ENCODE measurements at places on chromosomes 11 and 22.

- no peak for DNase-seq
These were observed 359.5 kb downstream of the SHANK2 start for GRCh38 chr11:70892889-70893288.

- no peak for DNase-seq
These were observed 673 bp upstream of the SCUBE2 start for GRCh38 chr11:9092072-9092471.

- DNase-seq = no peak
These were observed at the start of gene TPH1 for GRCh38 chr11:18046116-18046777. TPH1 (minus strand) TSS chr11:18046269; CDS start chr11:18040762, 5,507 bp downstream.

DNA sequence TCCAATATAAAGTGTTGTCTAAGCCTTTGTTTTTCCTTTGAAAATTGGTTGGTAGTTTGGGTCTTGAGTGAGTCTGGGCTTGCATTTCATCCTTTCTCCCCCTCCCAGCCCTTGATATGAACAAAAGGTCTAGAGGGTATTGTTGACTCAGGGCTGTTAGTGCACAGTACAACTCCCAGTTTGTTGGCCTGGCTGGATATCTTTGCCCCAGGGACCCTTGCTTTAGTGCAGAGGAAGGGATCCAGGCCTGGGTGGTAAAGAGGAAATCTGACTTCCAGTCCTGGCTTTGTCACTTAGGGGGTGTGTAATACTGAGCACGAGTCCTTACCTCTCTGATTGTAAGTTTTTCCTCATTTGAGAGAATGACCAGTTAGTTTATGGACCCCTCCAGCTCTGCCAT lies 330.4 kb downstream of the TMEM135 start:
- DNase-seq = no peak

- no peak for DNase-seq
These were observed at the start of gene MMP8 for GRCh38 chr11:102724904-102725500. MMP8 (minus strand) TSS chr11:102724954; CDS start chr11:102724855, 99 bp downstream.

DNA sequence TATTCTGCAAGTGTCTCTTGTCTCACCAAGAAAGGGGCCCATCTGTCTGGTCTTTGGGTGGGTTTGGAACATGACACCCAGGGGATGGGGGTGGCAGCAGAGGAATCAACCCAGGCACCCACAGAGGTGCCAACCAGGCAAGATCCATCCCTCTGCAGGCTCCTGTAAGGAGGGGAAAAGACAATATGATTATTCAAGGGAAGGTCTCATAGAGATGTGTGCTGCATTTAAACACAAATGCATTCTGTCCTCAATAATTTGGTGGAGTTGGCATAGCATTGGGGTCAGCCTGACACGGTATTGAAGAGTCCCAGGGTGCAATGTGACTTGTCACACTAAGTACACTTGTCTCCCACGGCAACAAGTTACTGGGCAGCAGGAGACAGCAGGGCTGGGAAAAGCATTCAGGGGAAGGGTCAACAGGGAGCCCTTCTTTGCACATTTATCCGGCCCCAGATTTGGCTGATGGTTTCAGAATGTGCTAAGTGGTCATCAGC lies 33.1 kb upstream of the SPON1 start:
- DNase-seq = no peak

DNA sequence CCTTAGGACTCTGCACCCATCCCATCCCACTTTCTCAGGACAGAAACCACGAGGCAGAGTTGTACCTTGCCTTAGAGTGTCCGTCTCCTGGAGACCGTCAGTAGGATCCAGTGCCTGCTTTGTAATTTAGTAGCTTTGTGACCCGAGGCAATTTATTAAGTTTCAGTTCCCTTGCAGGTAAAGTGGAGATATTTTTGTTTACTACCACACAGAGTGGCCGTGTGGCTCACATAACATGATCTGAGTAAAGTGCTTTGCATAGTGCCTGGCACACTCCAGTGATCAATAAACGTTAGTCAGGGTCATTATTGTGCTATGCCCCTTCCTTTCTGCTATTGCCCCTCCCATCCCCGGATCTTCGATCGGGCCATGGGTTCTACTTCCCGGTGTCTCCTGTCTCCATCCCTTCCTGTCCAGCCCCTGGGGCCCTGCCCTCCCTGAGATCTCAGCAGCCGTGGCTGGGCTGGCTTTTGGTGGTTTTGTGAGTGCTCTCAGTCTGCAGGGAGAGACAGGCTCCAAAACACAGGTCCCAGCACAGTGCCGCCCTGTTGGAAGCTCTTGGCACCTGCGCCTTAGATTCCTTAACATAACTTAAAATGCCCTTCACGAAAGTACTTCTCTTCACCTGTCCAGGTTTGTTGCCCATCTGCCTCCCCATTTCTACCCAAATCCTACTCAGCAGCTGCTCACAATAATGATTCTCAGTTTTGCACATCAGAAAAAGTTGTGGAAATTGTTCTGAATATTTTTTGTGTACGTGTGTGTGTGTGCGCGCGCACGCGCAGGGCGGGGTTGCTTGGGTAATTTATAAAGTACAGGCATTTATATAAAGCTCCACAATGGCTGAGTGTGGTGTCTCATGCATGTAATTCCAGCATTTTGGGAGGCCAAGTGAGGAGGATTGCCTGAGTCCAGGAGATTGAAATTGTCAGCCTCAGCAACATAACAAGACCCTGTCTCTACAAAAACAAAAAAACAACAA lies 753.7 kb downstream of the NTM start:
- no peak for DNase-seq

- no peak for DNase-seq
These were observed 33.7 kb upstream of the BRSK2 start for GRCh38 chr11:1356007-1356435.

GRCh38 chr22:48309836-48310235 lies 1517.8 kb downstream of the BRD1 start:
- DNase-seq = no peak

DNA sequence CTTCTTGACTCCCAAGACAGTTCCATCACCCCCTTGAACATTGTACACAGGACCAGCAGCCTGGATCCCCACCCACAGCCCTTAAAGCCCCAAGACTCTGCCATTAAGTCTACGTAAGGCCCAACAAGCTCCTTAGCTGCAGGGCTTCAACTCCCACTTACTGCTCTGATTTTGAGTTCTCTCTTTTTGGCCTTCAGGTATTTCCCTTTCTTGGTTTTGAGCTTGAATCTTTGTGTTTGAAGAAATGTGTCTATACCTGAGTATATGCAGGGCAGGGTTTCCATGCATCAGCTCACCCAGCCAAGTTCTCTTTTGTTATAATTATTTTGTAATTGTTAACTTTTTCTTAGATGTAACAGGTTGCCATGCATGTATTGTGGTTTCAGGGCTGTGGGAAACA lies 10.4 kb upstream of the MPEG1 start:
- no peak for DNase-seq

- DNase-seq = peak; percentile 17
These were observed 7.3 kb downstream of the TANGO2 start for GRCh38 chr22:20027966-20028854.

- no peak for DNase-seq
These were observed 539.3 kb downstream of the OPCML start for GRCh38 chr11:132992838-132993631.

DNA sequence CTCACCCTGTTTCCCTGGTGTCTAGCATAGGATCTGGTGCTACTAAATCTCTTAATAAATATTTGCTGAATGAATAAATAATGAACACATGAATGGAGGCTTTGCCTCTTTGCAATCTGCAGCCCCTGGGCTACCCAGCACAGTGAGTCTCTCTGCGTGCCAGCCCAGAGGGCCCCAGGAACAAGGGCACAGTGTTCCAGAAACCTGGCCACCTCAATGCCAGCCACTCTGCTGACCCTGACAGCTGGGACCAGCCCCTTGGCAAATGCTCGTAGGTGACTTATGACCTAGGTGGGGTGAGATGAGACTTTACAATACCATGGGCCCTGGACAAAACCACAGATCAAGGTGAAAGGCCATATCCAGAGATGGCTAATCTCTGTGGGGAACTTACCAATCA lies 31.6 kb downstream of the UQCR10 start:
- DNase-seq = no peak

GRCh38 chr22:29187831-29188230 lies 17.9 kb upstream of the EMID1 start:
- DNase-seq = no peak

DNA sequence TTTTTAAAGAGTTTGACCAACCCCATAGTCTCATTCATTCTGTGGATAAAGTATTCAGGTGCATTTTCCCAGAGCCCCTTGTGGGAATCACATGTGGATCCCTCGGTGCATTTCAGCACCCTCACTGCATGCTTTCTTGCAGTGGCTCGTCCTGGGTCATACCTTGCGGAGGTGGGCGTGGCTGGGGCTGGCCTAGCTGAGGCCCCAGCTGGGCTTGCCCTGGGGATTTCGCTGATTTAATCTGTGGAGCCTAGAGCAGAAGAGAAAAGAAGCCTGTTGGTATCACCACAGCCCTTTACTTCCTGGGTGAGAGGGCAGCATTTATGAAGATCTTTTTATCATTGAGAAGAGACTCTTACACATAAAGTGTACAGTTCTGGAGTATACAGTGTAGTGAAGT lies 53.1 kb downstream of the FBXO7 start:
- no peak for DNase-seq

GRCh38 chr22:36379593-36380361 lies 8.0 kb downstream of the MYH9 start:
- DNase-seq = peak; percentile 68

GRCh38 chr11:13336246-13336878 lies 58.8 kb downstream of the BMAL1 start:
- DNase-seq = no peak

- DNase-seq = no peak
These were observed 33.9 kb downstream of the ENDOD1 start for GRCh38 chr11:95123556-95123955.

DNA sequence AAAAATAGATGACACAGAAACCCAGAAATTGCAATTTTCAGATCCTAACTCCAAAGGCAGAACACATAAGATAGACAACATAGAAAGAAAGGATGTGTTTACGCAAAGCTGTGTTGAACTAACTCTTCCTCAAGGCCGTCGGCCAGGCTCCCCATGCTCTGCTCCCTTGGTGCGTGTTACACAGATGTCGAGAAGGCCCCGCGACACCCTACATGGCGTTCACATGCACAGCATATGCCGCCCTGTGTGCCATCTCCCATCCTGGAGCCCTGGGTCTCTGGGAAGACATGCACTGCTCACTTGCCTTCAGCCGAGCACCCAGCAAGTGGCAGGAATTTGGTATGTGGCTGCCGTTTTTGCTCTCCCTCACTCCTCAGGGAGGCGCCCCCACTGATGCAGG lies 47.0 kb upstream of the ARFGAP3 start:
- no peak for DNase-seq

- no peak for DNase-seq
These were observed 122.1 kb downstream of the FCHSD2 start for GRCh38 chr11:73019996-73020395.

DNA sequence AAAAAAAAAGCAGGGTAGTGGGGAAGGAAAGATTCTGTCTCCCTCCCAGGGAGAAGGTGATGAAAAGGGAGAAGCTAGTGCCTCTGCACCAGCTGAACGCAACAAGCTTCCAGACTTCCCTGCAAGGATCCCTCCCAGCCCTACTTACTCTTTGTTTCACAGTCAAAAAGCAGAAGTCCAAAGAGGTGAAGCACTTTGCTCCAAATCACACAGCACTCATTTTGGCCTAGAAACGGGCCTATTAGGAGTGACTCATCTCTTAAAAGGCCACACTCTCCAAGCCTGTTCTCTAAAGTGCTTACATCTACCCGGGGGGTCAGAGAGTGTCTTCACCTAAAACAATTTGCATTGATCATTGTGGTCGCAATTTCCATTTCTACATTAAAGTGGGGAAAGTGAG lies 17.7 kb upstream of the GRK3 start:
- no peak for DNase-seq

GRCh38 chr11:58744988-58745704 lies 13.4 kb upstream of the GLYAT start:
- DNase-seq = no peak

- DNase-seq = no peak
These were observed 15.5 kb downstream of the NECTIN1 start for GRCh38 chr11:119713359-119714040.

DNA sequence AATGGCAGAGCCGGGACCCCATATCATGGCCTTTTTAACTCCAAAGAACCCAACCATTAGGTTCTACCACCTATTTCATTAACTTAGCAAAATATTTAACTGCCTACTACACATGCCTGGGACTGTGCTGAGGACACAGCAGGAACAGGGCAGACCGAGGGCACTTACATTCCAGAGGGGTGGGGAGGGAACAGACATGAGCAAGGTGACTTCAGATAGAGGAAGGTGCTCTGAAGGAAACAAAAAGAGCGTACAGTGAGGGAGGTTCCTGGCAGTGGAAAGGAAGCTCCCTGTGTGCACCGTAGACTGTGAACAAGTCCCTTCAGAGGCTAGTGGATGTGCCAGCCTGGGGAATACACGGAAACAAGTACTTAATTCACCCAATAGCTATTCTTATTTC lies 82.8 kb downstream of the NAT10 start:
- DNase-seq = no peak

DNA sequence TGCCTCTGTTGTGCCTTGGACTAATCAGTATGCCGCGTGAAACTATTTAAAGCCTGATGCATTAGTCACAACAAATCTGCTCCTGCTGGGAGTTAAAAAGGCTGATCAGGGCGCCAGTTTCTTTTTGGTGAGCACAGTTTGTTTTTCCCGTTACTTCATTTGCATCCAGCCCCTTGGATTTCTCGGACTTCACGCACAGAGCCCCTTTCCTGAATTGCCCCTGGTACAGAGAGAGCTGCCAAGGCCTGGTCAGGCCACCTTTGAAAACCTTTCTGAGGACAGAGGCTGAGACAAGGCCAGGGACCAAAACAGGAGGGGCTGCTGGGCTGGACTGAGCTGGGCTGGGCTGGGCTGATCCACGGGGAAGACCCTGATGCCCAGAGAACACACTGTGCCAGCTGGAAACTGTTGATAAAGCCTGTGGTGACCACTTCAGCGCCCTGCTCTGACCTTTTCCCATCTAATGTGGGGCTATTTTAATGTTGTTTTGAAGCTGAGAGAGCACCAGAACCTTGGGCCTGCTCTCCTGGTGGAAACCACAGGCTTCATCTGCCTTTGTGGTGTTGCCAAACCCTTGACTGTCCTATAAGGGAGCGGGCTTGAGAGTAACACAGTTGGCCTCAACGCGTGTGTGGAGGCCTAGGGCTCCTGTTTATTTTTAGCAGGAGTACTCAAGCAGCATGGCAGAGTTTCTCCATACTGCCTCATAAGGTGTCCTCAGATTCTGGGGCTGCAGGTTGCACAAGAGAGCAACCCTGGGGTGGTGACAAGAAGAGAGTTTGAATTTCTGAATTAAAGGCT lies 44.2 kb downstream of the NAV2 start:
- no peak for DNase-seq

- no peak for DNase-seq
These were observed 25.9 kb downstream of the MOV10L1 start for GRCh38 chr22:50115693-50116092.

DNA sequence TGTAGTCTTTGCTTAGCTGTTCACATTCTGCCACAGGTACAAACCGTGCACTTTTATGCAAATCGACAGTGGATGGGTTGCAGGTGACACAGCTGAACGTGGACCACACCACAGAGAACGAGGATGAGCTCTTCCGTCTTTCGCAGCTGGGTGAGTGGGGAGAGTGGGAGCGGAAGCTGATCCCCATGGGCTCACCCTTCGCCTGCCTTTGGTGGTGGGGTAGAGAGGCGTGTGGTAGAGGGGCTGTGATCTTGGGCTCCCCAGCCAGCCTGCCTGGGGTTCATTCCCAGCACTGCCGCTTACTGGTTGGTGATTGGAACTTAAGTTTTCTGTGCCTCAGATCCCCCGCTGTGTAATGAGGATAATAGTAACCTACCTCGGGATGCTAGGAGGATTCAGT lies 19.1 kb downstream of the TAB1 start:
- no peak for DNase-seq

All from CD4-positive, alpha-beta T cell treated with Interleukin-6 for 4 hours (primary cell).